Central memory CD4-positive, alpha-beta T cell (primary cell): ENCODE measurements at places on chromosomes 7 and 10.
A peak's percentile ranks its signal among the peaks of the same experiment; 100 is the strongest.

GRCh38 chr10:58989486-58990039, 186.9 kb upstream of the PHYHIPL start:
- no peak for DNase-seq

- DNase-seq, result no peak
Measured at GRCh38 chr7:42934291-42934690, 2.1 kb downstream of the MRPL32 start.

DNA sequence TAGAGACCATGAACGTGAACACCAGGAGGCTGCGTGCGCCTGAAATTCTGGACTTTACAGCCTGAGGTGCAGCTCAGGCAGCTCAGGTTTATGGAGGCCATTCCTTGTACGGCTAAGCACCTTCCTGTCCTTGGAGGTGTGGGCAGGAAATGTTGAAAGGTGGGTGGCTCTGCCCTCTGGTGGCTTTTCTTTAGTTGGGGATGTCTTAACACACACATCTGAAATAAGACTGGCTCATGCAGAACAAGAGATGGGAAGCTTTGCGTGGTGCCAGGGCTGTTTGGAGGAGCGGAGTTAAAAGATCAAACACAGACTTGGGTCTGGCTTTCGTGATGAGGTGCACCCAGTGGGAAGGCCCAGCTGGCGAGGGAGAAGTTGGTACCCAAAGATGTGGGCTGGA, 64.1 kb downstream of the DOCK1 start:
- DNase-seq, result no peak

- DNase-seq, result no peak
Measured at GRCh38 chr7:38307640-38308039, 34.2 kb upstream of the TARP start.

DNA sequence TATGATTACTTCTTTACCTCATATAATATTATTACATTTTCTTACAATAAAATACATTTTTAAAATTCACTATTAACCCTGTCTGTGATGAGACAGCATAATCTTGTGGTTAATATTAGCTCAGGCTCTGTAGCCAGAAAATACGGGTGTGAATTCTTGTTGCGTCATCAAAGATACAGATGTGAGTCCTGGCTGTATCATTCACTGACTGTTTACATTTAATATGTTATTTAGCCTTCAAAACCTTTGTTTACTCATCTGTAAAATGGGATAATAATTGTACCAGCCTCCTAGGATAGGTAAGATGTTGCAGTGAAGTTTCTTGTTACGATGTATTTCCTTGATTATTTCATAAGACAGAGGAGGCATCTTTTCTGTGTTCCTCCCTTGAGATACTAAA, 184.7 kb upstream of the PRPS1L1 start:
- no peak for DNase-seq

DNA sequence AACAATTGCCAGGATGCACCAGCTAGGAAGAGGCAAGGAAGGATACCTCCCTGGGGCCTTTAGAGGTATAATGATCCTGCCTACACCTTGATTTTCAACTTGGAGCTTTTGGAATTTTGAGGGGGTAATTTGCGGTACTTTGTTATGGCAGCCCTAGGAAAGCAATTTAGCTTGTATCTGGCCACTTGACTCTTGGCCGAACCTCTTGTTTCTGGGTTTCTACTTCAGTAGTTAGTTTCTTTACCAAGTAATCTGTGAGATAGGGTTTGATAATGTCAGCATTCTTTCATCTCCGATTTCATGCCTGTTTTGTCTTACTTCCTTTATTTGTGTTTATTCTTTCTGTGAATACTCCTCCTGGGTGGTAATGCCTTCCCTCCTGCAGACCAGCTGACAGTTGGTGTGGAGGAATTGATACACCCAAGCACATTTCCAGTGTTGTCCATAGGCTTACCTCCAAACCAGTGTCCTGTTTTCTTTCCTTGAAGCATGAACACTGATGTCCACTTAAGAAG, 163.7 kb downstream of the SND1 start:
- no peak for DNase-seq

- DNase-seq, result no peak
Measured at GRCh38 chr7:20085086-20085485, 132.1 kb downstream of the MACC1 start.

- DNase-seq, result no peak
Measured at GRCh38 chr7:132221356-132221755, 354.9 kb downstream of the PLXNA4 start.

- DNase-seq, result no peak
Measured at GRCh38 chr7:137488038-137488437, 144.5 kb upstream of the PTN start.

- peak; percentile 7 for DNase-seq
Measured at GRCh38 chr10:109956454-109957091, 33.3 kb upstream of the XPNPEP1 start.

GRCh38 chr7:127715901-127716300, 63.9 kb downstream of the SND1 start:
- DNase-seq, result no peak

DNA sequence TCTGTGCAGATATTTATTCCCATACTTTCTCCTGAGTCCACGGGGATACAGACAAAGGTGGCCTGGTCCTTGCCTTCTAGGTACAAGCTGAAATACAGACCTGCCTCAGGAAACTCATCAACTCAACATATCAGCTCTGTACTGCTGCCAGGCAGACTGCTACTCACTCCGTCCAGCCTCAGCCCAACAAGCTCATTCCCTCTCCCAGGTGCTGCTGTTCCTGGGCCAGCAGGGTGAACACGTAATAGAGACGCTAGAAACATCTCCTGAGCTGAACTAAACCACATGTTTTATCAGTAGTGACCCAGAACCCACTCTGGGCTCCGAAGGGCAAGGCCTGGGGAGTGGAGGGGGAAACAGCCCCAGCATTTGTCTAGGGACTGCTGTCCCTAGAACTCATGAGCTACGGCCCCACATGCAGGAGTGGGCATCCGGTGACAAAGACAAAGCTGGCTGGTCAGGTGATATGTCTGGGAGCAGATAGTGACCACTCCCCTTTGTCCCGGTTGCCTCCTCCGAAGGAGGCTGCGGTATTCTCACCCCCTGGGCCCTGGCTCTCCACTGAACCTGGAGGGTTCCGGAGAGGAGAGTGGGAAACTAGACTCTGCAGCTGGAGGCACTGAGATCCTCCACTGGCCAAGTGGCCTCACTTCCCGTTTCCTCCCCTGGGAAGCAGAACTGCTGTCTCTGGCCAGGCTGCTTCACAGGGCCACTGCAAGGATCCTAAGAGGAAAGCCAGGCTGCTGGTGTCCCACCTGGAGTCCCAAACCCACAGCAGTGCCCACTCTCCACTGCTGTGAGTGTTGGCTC, 116.1 kb downstream of the FAM53B start:
- no peak for DNase-seq

DNA sequence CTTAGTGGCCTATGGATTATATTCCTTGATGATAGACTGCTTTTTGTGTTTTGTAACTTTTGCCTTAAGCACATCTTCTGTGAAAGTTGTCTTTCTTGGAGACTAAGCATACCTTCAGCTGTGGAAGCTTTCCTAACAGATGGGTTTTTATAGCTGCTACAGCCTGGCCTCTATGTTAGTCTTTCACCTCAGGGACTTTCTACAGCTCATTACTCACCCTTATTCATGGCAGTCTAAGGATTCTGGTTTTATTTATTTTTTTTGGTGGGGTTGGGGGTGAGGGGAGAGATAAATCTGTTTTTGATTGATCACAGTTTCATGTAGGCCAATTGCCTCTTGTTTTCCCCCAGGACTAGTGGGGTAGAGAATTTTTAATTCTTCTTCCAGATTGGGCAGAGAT, 219.9 kb downstream of the DKK1 start:
- DNase-seq, result no peak

DNA sequence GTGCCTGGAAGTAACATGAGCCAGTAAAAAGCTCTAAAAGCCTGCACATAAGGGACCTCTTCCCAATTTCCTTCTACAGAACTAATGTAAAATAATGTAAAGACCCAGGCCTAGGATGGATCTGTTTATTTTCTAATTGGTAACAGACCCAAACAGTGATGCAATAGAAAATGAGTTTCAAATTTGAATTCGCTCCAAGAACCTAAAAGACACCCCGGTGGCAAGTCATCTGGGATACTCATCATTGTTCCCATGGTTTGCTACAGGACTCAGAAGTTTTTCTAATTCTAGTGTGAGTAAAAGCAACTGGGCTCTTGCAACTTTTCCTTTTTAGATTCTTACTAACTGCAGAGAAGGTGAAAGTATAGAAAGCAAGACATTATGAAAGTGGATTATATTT, 271.3 kb upstream of the CACNA2D1 start:
- DNase-seq, result no peak

GRCh38 chr7:132941905-132942304, 140.0 kb downstream of the CHCHD3 start:
- no peak for DNase-seq

DNA sequence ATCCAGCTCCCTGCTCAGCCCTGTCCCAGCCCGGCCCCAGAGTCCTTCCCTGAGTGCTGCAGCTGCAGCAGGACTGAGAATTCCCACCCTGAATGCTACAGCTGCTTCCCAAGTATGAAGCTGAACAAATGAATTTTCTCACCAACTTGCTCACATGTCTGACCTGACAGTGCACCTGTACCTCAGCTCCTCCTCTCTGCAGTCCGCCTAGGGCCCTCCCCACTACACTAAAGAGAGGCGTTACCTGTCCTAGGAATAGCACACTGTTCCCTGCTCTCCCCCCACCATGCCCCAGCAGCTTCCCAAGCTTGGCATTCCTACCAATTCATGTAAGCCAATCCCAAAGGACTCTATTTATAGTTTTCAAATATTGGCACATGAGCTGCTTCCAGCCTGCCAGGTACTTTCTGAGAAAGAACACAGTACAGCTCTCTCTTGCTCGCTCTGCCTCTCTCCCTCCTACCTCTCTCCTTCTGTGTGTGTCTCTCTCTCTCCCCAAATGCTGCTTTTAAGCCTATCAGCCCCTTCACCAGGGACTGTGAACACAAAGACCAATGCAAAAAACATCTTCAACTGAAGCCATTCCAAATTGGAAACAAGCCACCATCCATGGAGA, 400.1 kb downstream of the TNS3 start:
- DNase-seq, result no peak

GRCh38 chr10:70974351-70974901, 86.1 kb upstream of the PCBD1 start:
- DNase-seq, result no peak

- DNase-seq, result no peak
Measured at GRCh38 chr10:30784897-30785605, 155.5 kb upstream of the LYZL2 start.

DNA sequence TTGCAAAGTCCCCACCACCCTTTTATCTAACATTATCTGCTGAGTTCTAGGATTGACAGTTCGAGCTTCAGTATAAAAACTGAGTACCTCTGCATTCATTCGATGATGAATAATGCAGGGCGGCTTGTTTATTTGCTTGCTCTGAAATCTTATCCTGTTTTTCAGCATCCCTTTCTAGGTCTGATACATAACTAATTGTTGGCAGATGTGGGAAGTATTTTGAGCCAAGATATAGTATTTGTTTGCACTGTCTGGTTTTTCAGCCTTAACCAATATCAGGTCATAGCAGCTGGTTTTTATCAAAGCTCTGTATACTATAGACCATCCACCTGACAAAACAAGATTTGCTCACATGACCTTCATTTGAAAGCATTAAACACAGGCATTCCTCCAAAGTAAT, 161.4 kb downstream of the TFEC start:
- DNase-seq, result no peak

DNA sequence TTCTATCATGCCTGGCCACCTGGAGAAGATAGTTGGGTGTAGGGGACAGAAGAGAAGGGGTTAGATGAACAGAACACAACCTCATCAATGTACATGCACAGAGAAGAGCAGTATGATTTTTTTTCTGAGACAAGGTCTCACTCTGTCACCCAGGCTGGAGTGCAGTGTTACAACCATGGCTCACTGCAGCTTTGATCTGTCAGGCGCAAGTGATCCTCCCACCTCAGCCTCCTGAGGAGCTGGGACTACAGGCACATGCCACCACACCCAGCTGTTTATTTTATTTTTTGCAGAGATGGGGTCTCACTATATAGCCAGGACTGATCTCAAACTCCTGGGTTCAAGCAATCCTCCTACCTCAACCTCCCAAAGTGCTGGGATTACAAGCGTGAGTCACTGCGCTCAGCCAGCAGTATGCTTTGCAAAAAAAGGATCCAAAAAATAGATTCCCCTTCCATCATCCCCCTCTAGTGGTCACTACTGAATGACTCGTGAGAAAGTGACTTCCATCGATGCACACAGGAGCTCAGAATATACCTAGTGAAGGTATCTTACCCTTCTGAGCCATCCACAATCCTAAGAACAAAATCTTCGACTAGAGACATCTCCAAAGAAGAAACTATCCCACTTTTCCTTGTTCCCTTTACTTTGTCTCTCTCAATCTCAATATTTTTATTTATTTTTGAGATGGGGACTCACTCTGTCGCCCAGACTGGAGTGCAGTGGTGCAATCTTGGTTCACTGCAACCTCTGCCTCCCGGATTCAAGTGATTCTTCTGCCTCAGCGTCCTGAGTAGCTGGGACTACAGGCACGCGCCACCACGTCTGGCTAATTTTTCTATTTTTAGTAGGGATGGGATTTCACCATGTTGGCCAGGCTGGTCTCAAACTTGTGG, 21.0 kb downstream of the ZCWPW1 start:
- peak; percentile 49 for DNase-seq

DNA sequence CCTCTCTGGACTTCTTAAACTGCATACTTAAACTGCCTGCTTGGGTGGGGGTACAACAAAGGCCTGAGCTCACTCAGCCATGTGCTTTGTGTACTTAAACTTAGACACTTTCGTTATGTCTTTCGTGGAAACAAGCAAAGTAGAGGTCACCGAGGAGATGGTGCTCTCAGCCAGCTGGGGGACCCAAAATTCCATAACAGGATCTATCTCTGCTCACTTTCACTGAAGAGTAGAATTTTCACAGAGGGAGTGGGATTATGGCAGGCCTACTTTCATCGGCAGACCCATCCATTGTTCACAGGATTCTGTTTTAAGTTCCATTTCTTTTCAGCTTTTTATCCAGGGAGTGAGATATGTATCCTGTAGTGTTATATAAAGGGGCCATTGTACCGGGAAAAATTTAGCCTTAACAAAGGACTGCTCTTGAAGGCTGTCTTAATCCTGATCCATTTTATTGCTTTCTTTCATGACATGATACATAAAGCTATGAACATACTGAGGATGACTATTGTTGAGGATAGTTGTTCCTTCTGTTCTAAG, 370.0 kb upstream of the GHITM start:
- no peak for DNase-seq

DNA sequence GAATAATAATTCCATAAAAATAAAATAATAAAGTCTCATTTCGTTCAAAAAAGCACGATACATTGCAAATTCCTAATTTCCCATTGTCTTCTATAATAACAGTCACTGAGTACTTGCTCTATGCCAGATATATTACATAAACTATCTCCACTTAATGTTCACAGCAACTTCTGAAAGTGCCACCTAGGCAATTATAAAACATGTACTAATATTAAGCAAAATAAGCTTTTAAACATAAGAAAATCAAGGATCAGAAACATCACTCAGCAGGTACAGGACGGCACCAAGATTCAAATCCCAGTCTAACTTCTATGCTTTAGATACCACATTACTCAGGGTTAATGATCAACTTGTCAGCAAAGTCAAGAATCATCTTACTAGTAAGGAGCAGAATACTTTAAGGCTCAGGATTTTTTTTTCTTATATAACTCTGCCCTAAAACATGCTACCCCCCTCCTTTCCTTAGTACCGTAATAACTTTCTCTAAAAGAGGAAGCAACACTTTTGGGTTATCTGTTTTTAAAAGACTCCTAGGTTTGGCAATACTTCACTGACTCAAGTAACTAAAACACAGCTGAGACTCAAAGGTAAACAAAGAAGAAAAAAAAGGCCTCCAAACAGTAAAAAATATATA, 51.3 kb downstream of the USP6NL start:
- DNase-seq, result no peak

- no peak for DNase-seq
Measured at GRCh38 chr7:17506095-17506494, 207.6 kb downstream of the AHR start.
